GM03348 (cell line): ENCODE measurements at places on chromosomes 2 and 18.

DNA sequence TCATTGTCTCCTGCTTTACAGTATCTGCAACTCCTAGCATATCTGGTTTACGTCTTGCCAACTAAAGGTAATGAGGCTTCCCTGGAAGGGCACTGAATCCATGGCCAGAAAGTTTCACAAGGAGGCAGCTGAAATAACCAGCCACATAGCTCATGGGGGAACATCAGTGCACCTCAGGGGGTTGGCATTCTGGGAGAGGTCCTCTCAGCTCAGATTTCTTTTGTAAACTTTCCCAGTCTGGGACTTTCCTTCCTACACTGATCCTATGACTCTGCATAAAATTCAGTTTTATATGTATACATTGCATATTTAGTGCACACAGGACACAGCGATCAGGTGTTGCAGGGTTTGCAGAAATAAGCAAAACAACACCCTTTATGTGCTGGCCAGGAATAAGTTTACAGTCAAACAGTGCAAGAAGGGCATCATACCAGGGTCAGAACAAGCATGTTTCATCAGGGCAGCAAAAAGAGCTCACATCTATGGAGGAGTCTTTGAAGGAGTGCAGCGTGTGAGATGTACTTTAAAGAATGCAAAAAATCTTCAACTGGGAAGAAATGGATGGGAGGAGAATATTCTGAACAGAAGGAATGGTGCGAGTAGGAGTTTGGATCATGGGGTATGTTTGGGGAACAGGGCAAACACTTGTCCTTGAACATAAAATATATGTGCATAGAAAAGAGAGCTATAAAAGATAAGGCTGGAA lies 240.6 kb upstream of the RAB12 start:
- peak; percentile 20 for DNase-seq

GRCh38 chr2:24826773-24827145 lies 33.5 kb downstream of the CENPO start:
- DNase-seq: no peak

DNA sequence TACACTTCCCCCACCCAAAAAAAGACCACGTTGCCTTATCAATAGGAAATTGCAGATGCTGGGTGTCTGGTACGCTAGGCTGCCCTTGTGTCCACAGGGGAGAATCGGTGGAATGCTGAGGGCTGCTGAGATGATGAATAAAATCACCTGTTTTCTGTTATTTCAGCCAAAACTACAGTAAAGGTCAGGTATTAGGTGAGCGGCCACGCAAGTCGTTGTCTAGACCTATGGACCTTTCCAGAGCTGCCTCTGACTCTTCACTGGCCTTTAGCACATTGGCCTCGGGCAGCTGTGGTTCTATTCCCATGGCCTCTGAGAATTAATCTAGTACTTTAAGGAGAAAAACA lies 89.6 kb downstream of the MTCL1 start:
- DNase-seq: no peak

- peak; percentile 56 for DNase-seq
These were observed 584 bp downstream of the BOLA3 start for GRCh38 chr2:74146929-74147726.

GRCh38 chr18:6649421-6650126 lies 79.9 kb upstream of the ARHGAP28 start:
- DNase-seq: no peak

DNA sequence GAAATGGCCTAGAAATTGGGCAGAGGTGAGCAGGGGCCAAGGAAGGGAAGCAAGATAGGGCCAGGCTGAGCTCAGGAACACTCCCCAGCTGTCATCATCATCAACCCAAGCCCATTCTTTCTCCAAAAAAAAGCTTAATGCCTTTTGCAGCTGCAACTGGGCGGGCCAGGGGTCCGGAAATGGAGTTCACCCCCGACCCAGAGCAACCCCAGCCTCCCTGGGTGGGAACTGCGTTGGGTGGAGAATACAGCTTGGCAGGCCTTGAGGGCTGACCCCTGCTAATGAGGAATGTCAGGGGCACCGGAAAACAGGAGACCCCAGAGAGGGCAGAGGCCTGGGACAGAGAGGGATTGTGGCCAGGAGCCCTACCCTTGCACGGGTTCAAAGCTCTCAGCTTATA lies 64.8 kb downstream of the TNS1 start:
- no peak for DNase-seq

DNA sequence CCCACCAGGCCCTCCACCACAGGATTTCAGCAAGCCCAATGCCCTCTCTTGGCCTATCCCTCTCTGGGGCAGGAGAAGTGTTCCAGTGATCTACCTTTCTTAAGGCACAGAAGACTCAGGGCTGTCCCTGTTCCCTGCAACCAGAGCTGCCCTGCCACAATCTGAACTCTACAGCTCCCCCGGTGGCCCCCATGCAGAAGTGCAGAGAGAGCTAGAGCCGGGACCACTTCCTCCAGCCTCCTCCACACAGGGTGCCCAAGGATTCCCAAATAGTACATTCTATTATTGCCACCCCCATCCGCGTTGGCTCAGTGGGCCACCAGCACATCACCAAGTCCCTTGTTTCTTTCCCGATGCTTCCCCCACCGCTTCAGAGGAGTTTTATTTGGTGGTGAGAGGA lies 114.8 kb upstream of the PTPRM start:
- peak; percentile 69 for DNase-seq

- DNase-seq: no peak
These were observed 30.5 kb downstream of the GPC1 start for GRCh38 chr2:240465765-240466578.

- DNase-seq: no peak
These were observed 227.1 kb upstream of the LYPD1 start for GRCh38 chr2:132897111-132897510.

- no peak for DNase-seq
These were observed 34.9 kb upstream of the ATP8B1 start for GRCh38 chr18:57837917-57838548.

- DNase-seq: peak; percentile 90
These were observed 118.7 kb downstream of the KCTD1 start for GRCh38 chr18:26429535-26430226.

DNA sequence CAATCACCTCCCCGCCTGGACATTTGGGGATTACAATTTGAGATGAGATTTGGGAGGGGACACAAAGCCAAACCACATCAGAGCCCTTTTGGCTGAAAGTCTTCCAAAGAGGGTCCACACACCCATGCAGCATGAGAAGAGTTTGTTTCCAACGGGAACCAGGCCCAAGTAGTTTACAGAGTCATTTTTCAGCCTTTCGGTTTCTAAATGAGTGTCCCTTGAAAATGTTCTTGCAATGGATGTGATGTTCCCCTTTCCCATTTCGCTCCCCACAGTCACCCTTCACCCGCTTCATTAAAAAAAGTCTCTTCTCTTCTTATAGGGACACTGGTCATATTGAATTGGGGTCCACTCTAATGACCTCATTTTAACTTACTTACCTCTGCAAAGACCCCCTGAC lies 157.4 kb downstream of the ARL4C start:
- DNase-seq: no peak

DNA sequence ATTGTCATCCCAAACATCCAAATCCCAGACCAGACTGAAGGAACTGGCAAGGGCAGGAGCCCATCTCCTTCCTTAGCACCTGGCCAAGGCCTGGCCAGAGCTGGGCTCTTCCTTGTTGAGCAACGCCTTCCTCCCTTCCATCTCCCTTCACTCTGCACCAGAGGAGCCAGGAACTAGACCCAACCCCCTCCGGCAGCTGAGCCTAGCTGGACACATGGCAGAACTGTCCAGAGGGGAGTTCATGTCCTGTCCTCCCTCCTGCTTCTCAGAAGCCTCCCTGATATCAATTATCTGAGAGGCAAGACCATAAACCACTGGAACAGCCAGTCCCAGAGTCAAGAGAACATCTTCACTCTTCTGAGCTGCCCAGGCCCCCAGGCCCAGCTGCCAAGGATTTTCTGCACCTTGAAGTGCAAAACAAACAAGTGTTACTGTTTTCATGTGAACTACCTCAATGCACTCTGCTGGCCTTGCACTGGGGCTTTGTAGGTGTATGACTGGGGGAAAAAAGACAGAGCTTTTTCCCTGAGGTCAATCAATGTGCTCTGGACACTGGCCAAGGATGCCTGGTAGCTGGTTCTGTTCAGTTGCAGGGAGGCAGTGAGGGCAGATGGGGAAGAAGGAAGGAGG lies 107.6 kb upstream of the MSH6 start:
- no peak for DNase-seq

GRCh38 chr2:76958749-76959148 lies 563.4 kb downstream of the LRRTM4 start:
- DNase-seq: no peak

DNA sequence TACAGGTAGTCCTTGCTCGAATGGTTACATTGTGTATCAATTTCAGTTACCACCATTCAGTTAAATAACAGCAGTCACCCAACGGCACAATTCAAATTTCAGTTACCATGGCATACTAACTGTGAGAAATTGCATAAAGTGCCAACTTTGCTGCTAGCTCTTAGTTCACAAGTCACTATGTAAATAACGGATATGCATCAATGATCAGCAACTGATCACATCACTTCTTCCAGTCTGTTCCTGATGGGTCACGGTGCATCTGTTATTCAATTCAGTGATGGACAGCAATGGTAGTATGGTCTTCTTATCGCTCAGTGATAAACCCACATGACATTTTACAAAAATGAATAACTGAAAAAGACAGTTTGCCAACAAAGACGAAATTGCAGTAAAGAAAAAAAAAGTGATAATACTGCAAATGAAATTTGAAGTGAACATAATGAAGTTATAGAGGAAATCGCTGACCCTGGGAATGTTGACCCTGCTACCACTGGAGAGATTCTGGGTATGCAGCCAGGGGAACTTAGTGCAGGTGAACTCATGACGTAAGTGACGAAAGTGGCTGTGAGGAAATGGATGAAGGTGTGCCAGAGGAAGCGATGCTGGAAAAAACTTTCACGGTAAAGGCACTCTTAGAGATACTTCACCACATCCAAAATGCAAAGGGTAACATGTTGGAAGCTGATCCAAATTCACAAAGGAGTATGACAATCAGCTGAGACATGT lies 25.9 kb upstream of the RAPGEF4 start:
- no peak for DNase-seq

DNA sequence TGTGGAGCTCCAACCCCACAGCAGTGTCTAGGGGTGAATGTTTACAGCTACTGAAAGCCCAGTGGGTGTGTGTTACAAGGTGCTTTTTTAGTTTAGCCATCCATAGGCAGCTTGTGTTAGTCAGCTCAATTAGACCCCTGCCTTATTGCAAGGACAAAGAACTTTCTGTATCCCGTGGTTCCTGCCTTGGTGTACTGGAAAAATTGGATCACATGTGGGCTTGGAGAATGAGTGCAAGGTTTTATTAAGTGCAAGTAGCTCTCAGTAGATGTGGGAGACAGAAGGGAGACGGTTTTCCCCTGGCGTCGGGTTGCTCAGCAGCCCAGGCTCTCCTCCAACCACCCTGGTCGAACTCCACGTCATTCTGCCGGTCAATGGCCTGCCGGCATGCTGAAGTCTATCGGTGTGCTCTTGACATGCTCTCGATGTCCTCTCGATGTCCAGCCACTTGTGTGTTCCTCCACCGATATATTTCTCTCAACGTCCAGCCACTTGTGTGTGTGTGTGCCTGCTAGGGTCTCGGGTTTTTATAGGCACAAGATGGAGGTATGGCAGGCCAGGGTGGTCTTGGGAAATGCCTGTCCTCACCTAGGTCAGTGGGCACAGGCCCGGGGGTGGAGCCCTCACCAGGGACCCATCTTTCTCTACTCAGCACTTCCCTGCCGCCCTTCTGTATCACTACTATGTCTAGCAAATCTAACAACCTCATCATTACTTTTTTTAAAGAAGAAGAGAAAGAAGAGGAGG lies 13.8 kb downstream of the FANCL start:
- DNase-seq: no peak

DNA sequence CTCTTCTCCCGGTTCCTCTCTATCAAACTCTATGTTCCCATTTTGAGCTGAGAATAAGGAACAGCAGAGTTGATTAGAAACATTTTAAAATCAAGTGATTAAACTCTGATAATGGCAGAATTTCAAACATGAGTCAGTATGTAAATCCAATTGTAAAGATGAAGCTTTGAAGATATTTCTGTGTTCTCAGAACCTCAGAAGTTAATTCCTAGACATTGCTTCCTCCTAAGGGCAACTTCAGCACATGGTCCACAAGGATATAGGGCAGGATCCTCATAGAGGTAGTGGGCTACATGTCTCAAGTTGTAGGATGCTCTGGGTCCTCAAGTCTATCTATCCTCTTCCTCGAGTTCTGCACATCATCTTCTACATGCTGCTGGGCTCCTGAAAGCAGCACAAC lies 46.3 kb downstream of the QPCT start:
- no peak for DNase-seq

DNA sequence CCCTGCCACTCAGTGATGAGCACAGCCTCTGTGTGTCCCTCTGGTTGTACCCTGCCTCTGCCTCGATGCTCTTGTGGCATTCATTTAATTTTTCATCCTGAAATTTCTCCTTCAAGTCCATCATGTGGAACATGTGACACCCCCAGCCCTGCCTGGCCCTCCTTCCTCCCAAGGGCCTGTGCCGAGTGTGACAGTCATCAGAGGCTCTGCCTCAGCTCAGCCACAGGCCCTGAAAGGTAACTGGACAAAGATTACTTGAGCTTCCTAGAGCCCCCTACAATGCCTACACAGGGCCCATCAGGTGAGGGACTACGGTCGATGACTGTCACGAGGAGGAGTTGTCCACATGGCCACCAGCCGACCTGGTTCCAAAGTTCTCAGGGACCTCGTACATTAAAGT lies 75.1 kb downstream of the C1QL2 start:
- no peak for DNase-seq

- DNase-seq: no peak
These were observed 36.9 kb downstream of the NAPG start for GRCh38 chr18:10562773-10563160.

GRCh38 chr18:35920623-35921022 lies 51.9 kb upstream of the RMP24 start:
- DNase-seq: no peak

- DNase-seq: no peak
These were observed 1736.9 kb upstream of the CELF4 start for GRCh38 chr18:39302481-39302880.

DNA sequence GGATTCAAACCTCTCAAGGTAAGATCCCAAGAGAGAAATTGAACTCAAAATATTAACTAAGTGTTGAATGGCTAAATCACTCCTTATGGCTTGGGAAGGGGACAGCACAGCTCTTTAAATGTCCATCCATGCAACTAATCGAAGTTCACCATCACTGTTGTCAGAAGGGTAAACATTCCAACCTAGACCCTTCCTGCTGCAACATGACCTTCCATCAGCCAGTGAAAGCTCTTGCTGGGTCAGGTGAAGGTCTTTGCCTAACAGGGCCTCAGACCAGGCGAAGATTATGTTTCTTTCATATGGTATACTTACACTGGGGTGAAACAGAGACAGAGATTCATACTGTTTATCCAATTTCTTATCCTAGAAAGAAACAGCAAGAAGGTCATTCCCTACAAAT lies 16.4 kb downstream of the IAH1 start:
- DNase-seq: no peak

GRCh38 chr2:25618676-25619075 lies 54.7 kb downstream of the DTNB start:
- peak; percentile 21 for DNase-seq

- DNase-seq: no peak
These were observed 57.0 kb downstream of the EFR3B start for GRCh38 chr2:25098670-25099486.
